H4 (cell line): ENCODE measurements at places on chromosomes 1 and 21. TPM values are rescaled to one million over a fixed set of nuclear protein-coding genes. Genes with fewer than 3 reads are reported as not detected.

Gene ATP1A4
- total RNA-seq = not detected in 2 replicates

Gene TCHH
- not detected in 2 replicates for total RNA-seq

Gene MARK1
- 3.8 and 4.0 TPM in 2 replicates for total RNA-seq

Gene CFHR3
- not detected in 2 replicates for total RNA-seq

Gene KIF2C
- 81.8 and 82.2 TPM in 2 replicates for total RNA-seq

Gene GUCA2B
- not detected in 2 replicates for total RNA-seq

Gene POFUT2
- total RNA-seq = 27.7 and 28.7 TPM in 2 replicates
